ENCODE measurements at places on chromosomes 3 and 15.

DNA sequence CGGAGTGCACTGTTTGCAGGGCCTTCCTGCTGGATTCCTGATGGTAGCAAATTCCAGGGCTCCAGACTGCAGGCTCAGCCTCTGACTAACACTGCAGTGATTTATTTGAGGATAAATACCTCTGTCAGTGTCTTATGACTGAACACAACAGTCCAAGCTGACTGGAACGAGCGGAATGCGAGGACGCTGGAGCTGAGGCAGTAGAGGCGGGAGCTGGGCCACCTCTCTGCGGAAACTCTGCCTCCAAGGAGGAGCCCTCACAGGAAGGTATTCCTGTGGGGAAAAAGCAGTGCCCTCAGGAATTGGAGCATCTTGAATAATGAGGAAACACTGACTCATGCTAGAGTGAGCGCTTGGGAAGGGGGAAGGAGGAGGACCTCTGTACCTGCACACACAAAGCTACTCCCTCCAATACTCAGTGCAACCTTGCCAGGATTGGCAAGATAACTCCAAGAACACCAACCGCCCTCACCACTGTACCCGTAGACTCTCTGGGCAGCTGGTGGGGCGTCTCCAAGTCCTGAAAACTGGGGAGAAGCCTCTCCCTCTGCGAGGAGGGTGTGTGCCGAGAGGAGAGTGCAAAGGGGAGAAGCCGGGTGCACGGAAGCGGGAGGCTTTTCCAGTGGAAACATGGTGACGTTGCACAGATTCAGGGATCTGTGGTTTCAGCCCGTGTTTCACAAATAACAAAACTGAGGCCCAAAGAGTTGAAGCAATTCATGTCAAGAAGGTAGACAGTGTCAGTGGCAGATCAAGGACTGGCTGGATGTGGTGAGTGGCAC lies 43.0 kb downstream of the VGLL4 start:
- no peak for DNase-seq

DNA sequence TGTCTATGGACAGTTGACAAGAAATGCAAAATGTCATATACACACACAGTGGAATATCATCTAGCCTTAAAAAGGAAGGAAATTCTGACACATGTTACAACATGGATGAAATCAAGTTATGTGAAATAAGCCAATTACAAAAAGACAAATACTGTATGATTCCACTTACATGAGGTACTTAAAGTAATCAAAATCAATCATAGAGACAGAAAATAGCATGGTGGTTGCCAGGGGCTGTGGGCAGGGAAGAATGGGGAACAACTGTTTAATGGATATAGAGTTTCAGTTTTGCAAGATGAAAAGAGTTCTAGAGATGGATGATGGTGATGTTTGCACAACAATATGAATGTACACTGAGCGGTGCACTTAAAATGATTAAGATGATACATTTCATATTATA lies 613.8 kb upstream of the ZNF385D start:
- no peak for DNase-seq

GRCh38 chr15:91514147-91514546 lies 339.4 kb upstream of the SLCO3A1 start:
- DNase-seq, result no peak

GRCh38 chr3:14600075-14600474 lies 51.5 kb upstream of the CCDC174 start:
- no peak for DNase-seq

- no peak for DNase-seq
These were observed 52.8 kb downstream of the ANXA2 start for GRCh38 chr15:60344987-60345386.

- DNase-seq, result no peak
These were observed 278.0 kb upstream of the TRIM42 start for GRCh38 chr3:140399871-140400270.

- DNase-seq, result no peak
These were observed 13.9 kb downstream of the CHST13 start for GRCh38 chr3:126537730-126538281.

GRCh38 chr3:196996454-196997265 lies 28.0 kb upstream of the PIGZ start:
- DNase-seq, result no peak

DNA sequence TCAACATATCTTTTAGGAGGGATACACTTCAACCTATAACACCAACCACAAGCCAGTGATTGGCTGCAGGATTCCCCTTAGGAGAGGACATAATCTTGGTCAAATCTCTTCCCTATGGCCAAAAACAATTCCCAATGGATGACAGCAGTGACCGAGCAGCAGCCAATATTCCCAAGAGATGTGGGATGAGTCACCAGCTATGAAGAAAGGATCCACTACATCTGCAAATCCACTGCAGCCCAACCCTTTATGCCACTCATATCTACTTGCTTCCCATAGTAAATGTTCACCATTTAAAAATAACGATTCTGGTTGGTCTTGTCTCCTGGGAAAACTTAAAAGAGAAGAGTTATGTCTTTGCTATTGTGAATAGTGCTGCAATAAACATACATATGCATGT lies 4.5 kb upstream of the IQCF5 start:
- no peak for DNase-seq

DNA sequence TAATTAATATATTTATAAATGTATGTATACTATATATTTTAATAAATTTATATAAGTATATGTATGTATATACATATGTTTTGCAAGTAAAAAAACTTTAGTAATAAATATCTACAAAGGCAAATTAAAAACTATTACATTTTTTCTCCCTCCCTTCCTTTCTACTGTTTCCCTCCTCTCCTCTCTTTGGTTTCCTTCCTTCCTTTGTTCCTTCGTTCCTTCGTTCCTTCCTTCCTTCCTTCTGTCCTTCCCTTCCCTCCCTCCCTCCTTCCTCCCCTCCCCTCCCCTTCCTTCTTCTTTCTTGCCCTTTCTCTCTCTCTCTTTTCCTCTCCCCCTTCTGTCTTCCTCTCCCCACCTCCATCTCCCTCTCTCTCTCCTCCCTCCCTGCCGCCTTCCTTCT lies 423.6 kb downstream of the LPP start:
- DNase-seq, result no peak

Measured in stimulated activated naive CD8-positive, alpha-beta T cell treated with anti-CD3 and anti-CD28 coated beads, Interleukin-15, amount 100 ng/mL, for 72 hours (primary cell).